NCI-H524 (cell line): ENCODE measurements at places on chromosomes 1 and 21.

- DNase-seq = no peak
Measured at GRCh38 chr1:73475316-73475870, 722.6 kb downstream of the LRRIQ3 start.

- no peak for DNase-seq
Measured at GRCh38 chr21:45019887-45020537, 54.4 kb upstream of the ADARB1 start.

- DNase-seq = no peak
Measured at GRCh38 chr1:163974120-163974519, 584.9 kb upstream of the PBX1 start.

GRCh38 chr1:62295921-62296491 lies 23.2 kb downstream of the KANK4 start:
- DNase-seq = no peak

- no peak for DNase-seq
Measured at GRCh38 chr1:30257742-30258380, 465.5 kb downstream of the MATN1 start.

GRCh38 chr1:230138561-230139239 lies 71.7 kb downstream of the GALNT2 start:
- DNase-seq = no peak

DNA sequence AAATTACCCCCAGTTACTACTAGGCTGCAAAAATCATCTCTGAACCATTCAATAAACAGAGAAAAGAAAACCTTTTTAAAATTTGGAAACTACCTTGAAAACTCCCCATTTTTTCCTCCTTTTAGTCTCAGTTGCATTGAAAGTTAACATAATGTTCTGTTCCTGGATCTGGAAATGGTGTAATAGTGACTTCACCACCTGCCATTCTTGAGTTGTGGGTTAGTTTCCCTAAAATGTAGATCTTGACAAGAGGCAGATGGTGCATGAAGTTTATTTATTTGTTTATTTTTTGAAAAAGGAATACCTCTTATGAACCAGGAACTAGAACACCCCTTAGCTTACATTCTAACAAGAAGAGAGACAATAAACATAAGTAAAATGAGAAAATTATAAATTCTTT lies 72.8 kb downstream of the ATF6 start:
- DNase-seq = no peak

DNA sequence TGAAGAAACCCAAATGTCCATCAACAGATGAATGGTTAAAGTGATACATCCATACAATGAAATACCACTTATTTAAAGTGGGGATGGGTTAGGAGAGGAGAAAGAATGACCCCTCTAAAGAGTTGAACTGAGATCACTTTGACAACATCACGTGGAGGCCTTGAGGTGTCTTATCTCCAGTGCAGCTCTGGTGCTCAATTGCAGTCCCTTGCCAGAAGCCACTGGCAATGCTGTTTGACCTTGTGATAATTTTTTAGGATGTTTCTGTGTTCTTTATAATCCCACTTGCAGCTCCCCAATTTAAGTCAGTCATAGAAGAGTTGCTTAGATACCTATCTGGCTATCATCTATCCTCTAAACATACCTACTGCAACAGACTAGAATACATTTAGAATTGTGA lies 167.6 kb downstream of the ZNF648 start:
- no peak for DNase-seq

DNA sequence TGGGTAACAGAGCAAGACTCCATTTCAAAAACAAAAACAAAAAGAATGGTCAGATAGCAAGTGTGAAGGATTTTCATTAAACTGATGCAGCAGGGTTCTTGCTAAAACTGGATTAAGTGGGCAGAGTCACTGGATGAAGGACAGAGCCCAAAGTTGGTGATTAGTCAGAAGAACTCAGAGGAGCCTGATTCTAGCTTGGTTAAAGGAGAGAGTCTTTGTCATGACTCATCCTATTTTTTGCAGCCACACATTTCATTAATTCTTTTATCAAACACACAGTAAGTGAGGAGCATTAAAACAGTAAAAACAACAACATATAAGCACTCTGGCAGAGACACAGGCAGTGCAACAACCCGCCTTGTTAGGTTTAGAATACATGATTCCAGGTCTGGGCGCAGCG lies 56.0 kb upstream of the EDARADD start:
- DNase-seq = no peak

- DNase-seq = no peak
Measured at GRCh38 chr1:24373710-24374109, 39.9 kb downstream of the STPG1 start.

DNA sequence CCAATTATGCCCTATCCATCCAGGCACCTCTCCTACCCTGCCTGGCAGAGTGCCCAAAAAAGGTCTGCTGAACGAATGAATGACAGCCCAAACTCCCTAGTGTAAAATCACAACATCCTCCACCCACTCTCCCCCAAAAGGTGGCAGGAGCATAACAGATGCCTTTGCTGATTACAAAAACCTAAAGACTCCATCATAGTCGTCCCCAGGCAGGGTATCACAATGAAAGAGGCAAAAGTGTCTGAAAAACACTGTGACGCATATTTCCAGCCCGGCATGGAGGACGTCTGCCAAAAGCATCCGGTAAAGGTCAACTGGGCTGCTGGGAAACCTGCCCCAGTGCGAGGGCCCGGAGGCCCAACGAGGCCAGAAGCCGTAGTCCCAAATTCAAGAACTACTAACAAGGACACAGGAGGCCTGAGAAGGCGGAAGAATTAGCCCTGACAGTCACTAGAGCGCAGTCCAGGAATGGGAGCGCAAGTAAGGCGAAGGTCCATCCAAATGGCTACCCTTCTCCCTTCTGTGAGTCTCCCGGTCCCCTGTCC lies 576 bp downstream of the SMIM12 start:
- no peak for DNase-seq

GRCh38 chr1:50829014-50829958 lies 130.8 kb downstream of the FAF1 start:
- DNase-seq = peak; percentile 56

GRCh38 chr21:41877901-41878830 lies 978 bp downstream of the PRDM15 start:
- peak; percentile 36 for DNase-seq

- no peak for DNase-seq
Measured at GRCh38 chr21:31382060-31382459, 38.0 kb upstream of the TIAM1 start.

- DNase-seq = no peak
Measured at GRCh38 chr1:89556726-89557444, 32.3 kb downstream of the LRRC8B start.

GRCh38 chr1:206094024-206094423 lies 23.2 kb downstream of the AVPR1B start:
- peak; percentile 44 for DNase-seq

- DNase-seq = peak; percentile 65
Measured at GRCh38 chr1:94805912-94806311, 14.2 kb upstream of the SLC44A3 start.

GRCh38 chr1:30729901-30730300 lies 6.5 kb upstream of the MATN1 start:
- no peak for DNase-seq

- DNase-seq = no peak
Measured at GRCh38 chr1:43134068-43134467, 38.0 kb downstream of the EBNA1BP2 start.

DNA sequence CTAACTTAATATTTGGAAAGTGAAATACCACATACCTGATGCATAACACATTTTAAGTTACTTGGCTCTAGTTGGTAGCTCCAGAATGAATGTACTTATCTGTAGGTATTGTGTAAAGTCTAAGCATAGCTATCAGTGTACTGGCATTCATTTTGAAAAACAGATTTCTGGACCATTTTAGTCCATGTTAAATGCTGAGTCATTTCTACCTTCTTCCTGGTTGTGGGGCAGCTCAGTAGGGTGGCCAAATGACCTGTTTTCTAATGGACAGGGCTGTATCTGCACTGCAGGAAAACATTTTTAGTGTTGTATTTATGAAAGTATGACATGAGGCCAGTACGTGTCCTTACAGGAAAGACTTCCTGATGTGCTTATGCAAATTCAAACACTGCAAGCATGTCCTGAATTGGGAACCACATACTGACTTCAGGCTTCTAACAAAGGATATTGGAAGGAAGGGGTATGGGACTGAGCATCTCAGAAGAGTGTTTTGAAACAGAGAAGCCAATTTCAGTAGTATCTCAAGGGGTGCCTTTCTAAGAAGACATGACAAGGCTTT lies 300.3 kb upstream of the B3GALT2 start:
- DNase-seq = no peak

GRCh38 chr1:39528082-39528481 lies 36.6 kb downstream of the BMP8A start:
- no peak for DNase-seq

DNA sequence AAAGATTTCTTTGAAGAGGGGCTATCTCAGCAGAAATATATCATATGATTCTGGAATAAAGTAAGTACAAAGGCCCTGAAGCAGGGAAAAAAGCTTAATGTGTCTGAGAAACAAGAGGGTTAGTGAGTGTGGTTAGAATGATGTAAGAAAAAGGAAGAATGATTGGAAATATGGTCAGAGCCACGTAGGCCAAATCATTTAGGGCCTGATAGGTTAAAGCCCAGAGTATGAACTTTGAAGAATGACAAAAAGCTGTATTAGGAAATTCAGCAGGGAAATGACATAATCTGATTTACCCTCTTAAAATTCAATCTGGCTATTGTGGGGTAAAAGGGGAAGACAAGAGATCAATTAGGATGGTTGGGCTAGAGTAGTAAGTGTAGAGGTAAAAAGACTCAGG lies 69.0 kb upstream of the MUTYH start:
- no peak for DNase-seq

DNA sequence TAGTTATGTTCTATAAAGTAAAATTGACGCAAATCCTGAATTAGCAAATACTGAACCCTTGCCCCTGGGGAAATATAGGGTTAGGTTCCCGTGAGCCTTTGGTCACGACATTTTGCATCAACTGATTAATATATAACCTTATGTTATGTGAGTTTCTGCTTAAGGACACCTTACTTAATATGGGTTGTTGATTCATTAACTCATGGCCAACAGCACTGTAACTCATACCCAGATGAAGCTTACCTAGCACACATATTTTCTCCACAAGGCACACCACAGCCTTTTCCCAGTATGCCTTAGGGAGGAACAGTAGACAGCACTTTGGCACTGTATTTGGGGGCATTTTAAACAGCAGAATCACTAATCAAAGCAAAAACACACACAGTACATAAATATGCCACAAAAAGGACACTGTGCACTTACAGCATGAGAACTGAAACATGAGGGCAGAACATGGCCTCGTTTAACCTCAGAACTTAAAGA lies 15.1 kb downstream of the INAVA start:
- no peak for DNase-seq

DNA sequence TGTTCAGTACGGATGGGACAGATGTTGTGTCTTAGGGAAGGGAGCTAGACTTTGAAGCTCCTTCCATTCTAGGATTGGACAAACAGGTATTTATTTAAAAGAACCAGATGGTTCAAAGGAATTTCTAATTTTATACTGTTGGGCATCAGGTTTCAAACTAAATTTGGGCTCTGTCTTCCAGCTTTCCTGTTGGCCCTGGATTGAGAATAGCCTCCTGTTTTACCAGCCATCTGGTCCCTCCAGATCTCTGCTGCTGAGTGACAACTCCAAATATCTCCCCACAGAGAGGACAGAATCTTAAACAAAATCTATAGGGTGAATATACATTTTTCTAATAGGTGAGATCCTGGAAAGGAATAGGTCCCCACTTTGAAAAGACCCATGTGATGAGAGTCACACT lies 52.5 kb upstream of the CNIH3 start:
- DNase-seq = peak; percentile 74

- DNase-seq = no peak
Measured at GRCh38 chr1:209733409-209734192, 22.3 kb upstream of the TRAF3IP3 start.

DNA sequence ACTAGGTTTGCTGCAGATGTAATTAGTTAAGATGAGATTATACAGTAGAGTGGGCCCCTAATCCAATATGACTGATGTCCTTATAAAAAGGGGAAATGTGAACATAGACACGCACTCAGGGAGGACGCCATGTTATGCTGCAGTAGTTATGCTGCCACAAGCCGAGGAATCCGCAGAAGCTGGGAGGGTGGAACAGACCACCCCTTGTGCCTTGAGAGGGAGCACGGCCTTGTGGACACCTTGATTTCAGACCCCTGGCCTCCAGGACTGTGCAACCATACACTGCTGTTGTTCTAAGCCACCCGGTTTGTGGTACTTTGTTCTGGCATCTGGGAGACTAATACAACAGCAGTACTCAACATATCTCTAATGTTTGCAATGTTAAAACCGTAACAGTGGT lies 57.9 kb upstream of the HIVEP3 start:
- DNase-seq = no peak

DNA sequence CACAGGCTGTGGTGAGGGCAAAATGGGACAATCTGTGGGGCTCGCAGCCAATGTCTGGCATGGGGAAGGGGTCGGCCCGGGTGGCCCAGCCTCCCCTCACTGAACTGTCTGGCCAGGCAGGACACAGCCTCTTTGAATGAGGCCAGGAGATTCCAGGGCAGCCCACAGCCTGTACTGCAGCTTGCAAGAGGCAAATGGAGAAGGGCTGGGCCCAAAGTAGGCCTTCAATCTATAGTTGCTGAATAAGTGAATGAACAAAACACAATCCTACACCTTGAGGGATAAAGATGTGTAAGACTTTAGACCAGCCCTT lies 23.2 kb downstream of the SLC27A3 start:
- DNase-seq = no peak

- DNase-seq = no peak
Measured at GRCh38 chr1:65959896-65960567, 167.3 kb downstream of the PDE4B start.

DNA sequence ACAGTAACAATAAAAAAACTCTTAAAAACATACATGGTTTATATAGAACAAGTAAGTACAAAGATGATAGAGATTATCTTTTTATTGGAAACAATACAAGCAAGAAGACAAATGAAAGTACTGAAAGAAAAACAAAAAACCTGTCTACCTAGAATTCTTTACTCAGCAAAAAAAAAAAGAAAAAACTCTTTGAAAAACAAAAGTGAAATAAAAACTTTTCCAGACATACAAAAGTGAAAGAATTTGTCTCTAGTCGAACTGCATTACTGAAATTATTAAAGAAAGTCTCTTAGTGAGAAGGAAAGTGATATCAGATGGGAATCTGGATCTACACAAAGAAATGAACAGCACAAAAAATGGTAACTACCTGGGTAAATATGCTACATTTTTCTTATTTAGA lies 2.7 kb upstream of the HMCN1 start:
- no peak for DNase-seq

DNA sequence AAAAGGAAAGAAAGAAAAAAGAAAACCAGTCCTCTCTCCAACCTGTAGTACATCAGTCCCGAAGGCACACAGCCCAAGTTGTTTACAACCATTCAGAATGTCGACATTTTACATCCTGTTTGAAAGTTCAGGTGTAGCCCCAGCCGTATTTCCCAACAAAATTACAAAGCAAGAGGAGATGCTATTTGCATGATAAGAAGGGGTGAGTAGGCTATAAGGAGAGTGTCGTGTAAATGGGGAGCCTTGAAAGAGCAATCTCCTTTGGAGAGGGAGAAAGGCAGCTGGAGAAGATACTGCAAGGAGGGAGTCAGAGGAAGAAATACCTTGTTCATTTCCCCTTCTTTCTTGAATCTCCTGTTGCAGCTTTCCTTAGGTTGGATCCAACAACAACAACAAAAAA lies 35.5 kb upstream of the DENND1B start:
- DNase-seq = no peak
